ENCODE measurements at places on chromosomes 2 and 18.

GRCh38 chr2:33144243-33144642, 197.5 kb downstream of the LTBP1 start:
- DNase-seq: no peak

GRCh38 chr2:42747422-42747821, 16.5 kb downstream of the OXER1 start:
- DNase-seq: no peak

DNA sequence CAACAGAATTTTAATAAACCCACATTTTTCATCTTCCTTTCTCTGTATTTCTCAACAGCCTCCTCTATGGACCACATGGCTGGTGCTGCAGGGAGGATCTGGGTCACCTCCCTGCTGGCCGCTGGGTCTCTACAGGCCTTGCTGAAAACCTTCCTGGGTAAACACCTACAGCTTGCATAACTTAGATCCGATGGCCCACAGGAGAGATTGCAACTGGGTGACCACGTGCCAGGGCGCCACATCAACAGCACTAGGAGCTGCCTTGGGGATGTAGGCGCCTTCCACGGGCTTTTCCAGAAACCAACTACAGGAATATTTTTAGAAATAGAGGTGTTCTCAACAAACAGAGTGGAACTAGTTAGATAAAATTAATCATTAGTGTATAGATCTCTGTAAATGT, 19.4 kb downstream of the TMEM18 start:
- DNase-seq: no peak

DNA sequence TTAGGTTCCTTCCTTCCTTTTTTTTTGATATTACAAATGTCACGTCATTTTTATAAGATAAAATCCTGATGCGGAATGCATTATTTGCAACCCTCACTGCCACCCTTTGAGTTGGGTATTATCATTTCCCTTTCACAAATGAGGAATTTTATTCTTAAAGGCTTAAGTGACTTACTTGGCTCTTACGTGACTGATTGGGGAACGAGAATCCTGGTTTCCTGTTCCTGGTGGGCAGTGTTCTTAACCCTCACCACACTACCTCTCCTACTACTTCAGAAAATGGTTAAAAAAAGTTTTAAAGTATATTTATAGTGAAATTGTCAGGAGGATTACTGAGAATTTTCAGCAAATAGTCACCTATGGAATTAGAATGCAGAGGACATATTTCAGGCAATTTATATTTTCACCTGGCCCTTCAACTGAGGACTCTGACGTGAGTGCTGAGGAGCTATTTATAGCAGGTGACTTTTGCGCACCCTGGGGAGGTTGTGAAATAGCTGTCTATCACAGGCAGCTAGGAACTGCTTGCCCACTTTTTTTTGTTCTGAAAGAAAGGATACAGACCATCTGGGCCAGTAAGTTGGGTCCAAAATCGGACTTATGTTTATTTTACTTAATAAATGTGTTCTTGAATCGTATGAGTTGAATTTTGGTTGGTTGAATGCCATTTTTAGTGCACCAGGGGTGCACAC, 18.7 kb upstream of the RASGRP3 start:
- peak; percentile 72 for DNase-seq

- DNase-seq: peak; percentile 60
Observed at GRCh38 chr2:134310107-134311079, 56.5 kb downstream of the MGAT5 start.

DNA sequence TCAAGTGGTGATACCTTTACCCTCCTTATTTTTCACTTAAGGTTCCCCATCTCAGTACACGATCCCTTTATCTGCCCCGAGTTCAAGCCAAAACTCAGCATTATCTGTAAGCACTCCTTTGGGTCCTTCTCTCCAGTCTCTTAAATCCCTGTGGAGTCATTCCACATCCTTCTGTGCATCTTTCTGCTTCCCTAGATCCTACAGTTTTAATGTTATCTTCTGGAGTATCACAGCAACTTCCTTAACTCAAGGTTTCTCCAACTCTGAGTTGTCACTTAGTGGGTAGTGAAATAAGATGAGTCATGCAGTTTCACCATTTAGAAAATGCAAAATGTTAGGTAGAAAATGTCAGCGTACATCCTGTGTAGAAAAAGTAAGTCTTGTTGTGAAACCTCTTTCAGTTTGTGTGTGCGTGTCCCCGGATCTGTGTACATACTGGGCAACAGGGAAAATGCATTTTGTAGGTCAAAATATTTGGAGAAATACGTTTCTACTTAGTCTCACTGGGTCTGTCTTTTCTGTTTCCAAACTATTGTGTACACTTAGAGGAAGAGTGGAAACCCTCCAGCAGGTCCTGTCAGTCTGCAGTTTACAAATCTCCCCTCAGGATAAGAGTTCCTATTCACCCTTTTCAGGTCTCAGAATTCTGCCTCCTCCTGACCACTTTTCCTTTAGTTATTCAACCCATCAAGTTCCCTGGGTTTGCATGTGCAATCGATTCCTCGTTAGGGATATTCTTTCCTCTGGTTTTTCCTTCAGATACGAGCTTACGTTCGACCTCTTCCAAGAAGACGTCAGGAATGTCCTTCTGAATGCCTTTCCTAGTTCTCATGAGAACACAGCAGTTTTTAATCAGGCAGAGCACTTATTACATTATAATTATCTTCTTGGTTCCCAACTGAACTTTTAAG, 154.8 kb downstream of the TGIF1 start:
- DNase-seq: no peak

GRCh38 chr2:144922519-144922918, 402.6 kb upstream of the ZEB2 start:
- DNase-seq: no peak

- no peak for DNase-seq
Observed at GRCh38 chr18:69956057-69956456, 8.4 kb upstream of the CD226 start.

- peak; percentile 50 for DNase-seq
Observed at GRCh38 chr2:91477731-91478672, 2786.5 kb downstream of the RPIA start.

DNA sequence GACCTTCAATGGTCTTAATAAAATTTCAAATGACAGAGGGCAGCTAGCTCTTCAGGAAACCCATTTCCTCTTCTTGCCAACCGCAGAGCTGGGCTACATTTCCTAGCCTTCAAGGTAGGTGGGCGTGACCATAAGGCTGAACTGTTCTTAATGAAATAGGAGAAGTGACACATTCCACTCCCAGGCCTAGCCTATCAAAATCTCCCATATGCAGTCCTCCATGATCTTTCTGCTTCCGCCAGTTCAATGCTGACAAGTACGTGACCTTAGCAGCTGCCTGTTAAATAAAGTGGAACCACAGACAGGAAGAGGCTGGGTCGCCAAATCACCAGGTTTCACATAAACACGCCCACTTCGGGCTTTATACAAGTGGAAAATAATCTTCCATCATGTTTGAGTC, 13.2 kb downstream of the SERPINE2 start:
- no peak for DNase-seq

DNA sequence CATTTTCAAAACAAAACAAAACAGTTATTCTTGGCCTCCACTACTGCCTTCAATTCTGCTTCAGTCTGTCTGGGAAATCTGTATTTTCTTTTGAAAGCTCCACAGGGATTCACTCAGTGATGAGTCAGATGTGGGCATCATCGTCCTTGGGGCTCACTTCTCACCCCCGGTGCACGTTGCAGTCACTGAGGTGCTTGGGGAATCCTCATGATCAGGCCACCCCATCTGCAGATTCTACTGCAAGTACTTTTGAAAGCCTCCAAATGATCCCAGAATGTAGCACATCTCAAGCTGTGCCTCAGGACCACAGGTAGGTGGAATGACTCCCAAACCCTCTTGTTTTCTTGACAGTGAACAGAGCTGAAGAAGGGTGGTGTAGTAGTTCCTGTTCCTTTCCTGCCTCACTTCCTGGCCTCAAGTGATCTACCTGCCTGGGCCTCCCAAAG, 34.3 kb downstream of the LPIN2 start:
- DNase-seq: no peak

DNA sequence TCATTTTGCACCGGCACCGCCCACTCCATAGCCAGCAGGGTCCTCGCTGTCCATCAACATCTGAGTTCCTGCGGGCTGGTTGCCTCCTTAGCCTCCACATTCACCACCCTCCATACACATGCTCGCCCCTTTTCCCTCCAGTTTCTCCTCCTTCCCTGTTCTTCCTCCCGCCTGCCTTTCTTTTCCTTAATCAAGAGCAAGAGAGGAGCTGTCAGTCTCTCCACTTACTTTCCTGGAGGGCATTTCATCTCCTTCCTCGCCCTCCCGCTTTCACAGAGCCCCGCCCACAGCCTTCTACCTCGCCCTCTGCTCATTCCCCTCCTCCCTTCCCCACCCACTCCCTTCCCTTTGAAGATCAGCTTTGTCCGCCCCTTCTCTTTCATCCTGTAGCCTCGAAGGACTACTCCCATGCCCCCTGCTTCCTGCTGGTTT, 13.8 kb upstream of the ZBTB7C start:
- DNase-seq: no peak

DNA sequence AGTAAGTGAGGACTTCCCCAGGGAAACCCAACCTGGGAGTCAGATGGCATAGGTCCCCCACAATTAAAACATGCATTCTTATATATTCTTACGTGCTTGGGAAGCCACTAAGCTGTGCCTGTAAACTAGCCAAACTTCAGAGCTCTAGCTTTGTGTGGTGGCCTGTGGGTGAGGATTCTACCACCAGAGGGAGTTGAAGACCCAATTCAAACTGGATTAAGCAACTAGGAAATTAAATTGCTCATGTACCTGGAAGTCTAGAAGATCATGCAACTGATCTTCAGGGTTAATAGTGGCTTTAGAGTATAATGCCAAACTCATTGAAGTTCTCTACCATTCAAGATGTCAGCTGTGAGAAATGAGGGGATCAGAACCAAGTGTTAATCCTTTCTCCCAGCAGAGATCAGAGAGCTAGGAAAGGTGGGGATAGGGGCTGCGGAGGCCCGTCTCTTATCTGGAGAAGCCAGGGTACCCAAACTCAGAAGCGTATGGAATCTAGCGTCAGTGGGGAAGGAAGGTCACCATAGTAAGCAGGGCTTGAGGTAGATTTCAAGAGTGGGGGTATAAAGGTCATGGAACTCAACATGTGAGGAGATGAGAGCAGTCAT, 53.2 kb upstream of the CCDC85A start:
- peak; percentile 54 for DNase-seq

DNA sequence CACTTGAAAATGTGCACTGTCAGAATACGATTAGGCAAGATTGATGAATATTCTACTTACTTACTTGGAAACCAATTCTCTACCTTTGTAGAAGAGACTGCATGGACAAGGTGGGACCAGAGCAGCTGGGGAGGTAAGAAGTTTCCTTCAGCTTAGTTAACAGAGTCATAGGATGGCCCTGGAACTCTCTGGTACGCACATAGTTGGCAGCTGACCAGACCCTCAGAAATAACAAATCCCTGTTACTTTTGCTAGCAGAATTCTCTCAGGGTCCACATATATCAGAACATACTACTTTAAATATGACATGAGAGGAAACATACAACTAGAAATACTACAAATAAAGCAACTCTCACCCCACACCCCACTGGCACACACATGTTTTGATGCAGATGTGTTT, 24.8 kb upstream of the STAT1 start:
- DNase-seq: no peak

DNA sequence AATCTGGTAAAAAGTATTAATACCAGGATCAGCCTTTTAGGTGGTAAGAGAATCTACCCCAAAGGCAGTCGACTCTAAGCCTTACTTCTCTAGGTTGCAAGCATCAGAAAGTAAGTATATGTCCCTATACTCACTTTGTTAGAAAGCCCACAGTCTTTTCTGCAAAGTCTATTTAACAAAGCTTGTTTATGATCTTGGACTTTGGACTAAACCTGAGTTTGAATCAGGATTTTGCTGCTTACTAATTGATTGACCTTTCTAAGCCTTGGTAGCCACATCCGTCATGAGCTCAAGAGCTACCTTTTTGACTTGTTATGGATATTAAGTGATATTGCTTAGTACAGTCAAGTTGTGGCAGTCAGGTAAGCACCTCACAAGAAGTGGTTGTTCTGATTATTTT, 18.4 kb downstream of the FMNL2 start:
- DNase-seq: no peak

GRCh38 chr18:77157312-77157711, 24.7 kb upstream of the MBP start:
- no peak for DNase-seq

- DNase-seq: no peak
Observed at GRCh38 chr2:25204190-25204838, 35.9 kb upstream of the POMC start.

DNA sequence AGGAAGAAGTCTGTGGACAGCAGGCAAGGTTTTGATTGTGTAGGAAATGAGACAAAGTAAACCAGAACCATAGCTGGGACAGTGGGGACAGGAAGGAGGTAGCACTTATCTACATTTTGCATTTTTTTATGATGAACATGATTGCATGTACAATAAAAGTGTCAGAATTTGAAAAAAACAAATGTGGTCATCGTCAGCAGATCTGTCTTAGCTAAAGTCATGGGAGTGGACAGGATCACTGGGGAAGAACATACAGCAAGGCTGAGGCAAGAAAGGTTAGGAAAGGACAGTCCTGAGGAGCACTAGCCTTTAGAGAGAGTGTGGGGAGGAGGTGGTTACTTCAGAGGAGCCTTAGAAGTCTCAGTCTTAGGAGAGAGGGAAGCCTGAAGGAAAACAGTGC, 35.1 kb upstream of the SLC14A2 start:
- no peak for DNase-seq

DNA sequence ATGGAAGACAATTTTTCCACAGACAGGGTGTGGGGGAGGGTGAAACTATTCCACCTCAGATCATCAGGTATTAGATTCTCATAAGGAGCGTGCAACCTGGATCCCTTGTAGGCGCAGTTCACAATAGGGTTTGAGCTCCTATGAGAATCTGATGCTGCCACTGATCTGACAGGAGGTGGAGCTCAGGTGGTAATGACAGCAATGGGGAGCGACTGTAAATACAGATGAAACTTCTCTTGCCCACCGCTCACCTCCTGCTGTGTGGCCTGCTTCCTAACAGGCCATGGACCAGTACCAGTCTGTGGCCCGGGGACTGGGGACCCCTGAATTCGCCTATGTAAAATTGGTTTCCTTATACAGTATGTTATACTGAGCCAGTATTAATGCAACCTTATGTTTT, 27.3 kb upstream of the E2F6 start:
- DNase-seq: no peak
